Stimulated activated naive B cell treated with anti-CD40 and anti-IgM and Interleukin-4, amounts not matched to agents 10 μg/mL and 1 μg/mL and 100 μg/mL, for 72 hours (primary cell): ENCODE measurements at places on chromosomes 16 and 17.

DNA sequence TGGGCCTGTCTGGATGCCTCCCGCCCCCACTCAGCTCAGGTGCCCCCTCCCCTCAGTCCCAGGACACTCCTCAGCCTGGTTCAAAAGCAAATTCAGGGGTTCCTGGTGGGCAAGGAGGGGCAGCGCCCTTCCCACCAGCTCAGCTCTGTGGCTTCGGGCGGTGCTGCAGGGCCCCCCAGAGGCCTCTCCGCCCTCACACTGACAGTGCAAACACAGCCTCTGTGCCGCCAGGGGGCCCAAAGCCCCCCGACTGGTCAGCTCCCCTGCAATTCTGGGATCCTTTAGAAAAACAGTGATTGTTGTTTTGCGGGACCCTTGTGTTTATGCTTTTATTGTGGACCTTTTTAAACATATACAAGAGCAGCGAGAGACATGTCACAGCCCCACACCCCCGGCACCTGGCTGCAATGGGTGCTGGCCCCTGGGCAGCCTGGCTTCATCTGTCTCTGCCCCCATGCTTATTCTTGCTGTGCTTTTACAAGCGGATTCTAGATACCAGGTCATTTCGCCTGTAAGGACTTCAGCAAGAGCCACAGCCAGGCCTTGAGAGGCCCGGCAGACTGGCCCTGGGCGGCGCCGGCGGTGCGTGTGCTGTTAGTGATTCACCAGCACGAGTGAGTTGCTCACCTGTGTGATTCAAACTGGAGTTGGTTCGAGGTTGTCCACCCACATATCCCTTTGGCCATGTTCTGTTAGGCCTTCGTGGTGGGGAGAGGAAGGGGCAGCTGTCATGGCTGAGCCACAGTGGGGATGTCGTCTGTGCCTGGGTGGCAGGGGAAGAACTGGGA, 21.2 kb downstream of the ZNF469 start:
- no peak for DNase-seq

DNA sequence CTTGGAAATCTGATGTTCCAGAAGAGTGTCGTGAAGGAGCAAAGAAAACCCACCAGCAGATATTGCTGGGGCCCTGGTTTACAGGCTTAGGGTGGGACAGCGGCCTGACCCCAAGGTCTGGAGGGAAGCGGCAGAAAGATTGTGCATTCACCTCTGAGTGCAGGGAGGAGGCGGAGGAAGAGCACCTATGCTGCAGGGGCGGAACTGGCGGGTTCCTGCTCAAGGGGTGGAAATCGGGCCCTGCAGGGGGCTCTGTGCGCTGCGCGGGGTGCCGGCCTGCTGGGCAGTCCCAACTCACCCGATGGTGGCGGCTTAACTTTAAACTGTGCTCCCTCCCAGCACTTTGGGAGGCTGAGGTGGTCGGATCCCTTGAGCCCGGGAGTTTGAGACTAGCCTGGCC, 47.5 kb downstream of the COX4I1 start:
- DNase-seq: no peak

DNA sequence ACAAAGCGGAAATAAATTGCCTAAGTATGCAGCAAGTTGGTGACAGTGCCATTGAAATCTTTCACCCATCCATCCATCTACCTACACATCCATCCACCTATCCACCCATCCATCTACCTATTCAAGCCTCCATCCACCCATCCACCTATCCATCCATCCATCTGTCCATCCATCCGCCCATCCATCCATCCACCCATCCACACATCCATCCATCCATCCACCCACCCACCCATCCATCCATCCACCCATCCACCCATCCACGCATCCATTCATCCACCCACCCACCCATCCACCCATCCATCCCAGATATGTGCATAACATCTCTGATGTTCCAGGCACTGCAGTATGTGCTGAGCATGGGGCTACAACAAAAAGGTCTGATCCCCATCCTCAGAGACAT, 277.5 kb downstream of the IRF8 start:
- DNase-seq: no peak

DNA sequence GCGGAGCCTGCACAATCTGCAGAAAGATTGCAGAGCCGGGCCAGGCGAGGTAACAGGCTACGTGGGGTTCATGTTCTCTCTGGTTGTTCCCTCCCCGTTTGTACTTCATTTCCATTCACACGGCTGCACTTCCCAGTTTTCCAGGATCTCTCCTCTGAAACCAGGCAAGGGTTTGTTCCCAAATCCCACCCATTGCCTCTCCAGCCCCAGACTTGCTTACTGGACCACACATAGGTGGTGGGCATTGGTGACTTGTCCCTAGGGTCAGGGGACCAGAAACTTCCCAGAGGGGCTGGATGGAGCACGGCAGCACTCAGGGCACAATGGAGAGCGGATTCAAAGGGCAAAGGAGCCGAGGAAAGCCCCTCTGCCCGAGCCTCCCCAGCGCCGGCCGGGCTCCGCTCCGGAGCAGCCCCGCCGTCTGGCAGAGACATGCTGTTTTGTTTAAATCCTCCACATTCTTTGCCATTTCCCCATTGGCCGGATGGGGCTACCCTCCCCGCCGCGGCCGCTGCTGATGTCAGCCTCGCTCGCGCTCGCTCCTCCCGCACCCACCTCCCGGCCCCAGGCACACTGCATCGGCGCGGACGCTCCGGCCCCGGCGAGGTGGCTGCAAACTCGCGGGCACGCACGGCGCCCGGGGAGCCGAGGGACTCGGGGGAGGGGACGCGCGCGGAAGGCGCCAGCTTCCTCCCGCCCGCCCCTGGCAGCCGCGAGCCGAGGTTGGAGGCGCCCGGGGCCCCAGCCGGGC, at the start of gene PITPNC1:
PITPNC1 (plus strand) TSS at position 545 of the 751 bp plus-strand sequence.
- DNase-seq: peak; percentile 76

GRCh38 chr17:69466905-69467667, 52.6 kb downstream of the MAP2K6 start:
- no peak for DNase-seq

GRCh38 chr17:52419229-52419641, 260.7 kb upstream of the CA10 start:
- no peak for DNase-seq

GRCh38 chr16:69049603-69050375, 55.7 kb upstream of the HAS3 start:
- DNase-seq: no peak

- peak; percentile 57 for DNase-seq
Observed at GRCh38 chr16:48353565-48354163, 31.5 kb downstream of the SIAH1 start.

DNA sequence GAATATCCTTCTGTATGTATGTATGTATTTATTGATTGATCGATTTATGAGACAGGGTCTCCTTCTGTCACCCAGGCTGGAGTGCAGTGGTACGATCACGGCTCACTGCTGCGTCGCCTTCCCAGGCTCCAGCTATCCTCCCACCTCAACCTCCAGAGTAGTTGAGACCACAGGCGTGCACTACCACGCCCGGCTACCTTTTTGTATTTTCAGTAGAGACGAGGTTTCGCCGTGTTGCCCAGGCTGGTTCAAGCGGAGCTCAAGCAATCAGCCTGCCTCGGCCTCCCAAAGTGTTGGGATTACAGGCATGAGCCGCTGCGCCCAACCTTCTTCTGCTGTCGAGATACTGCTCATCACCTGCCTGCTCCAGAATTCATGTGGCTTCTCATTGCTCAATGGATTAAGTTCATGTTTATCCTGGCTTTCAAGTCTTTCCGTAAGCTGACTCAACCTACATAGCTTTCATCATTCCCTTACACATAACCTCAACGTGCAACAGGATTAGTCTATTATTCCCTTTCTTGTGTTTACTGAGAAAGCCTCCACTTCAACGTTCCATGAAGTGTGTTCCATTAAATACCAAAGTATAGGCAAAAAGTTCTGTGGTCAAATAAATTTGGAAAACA, 13.6 kb downstream of the TAC4 start:
- DNase-seq: no peak
